ENCODE measurements at places on chromosomes 4 and X.

DNA sequence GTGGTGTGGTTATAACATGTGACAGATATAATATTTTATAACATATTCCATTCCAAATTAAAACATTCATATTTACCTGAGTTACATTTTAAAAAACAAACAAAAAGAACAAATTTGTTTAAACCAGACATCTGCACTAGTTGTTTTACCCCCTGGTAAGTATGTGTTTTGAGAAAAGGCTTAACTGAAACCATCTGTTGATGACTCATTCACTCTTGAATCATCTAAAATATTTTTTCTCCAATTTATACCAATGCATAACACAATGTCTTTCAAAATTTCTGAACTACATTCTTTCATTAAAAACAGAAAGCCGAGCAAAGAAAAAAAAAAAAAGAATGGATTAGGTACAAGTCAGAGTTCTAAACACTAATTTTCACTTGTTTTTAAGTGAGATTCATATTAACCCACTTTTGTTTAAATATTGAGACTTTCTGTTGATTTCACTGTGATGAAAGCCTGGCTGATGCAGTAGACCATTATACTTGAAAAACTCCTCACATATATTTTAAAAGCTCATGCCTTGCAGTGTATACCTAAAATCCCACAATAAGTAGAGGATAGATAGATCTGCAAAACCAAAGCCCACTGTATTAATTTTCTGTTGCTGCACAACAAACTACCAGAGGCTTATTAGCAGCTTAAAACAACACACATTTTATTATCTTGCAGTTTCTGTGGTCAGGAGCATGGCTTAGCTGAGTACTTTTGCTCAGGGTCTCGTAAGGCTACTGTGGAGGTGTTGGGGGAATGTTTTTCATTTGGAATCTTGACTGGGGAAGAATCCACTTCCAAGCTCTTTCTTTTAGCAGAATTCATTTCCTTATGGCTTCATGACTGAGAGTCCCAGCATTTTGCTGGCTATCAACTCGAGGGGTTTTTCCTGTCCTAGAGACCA is 221.5 kb downstream of the PCDH18 start:
- no peak for DNase-seq

DNA sequence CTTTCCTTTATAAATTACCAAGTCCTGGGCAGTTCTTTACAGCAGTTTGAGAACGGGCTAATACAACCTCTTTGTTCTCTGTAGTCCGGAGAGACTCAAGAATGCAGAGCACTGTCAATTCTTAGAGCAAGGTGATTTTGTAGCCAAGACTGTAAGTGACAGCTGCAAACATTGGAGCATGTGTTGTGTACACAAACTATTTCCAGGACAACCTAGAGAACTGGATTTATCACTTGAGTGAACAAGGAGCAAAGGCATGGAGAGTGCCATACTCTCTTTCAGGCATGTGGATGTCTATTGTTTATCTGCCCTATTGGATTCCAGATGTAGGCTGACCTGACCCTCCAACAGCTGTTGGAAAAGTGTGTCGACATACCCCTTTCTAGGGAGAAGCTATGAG is 153.9 kb downstream of the SPANXN3 start:
- DNase-seq: no peak

DNA sequence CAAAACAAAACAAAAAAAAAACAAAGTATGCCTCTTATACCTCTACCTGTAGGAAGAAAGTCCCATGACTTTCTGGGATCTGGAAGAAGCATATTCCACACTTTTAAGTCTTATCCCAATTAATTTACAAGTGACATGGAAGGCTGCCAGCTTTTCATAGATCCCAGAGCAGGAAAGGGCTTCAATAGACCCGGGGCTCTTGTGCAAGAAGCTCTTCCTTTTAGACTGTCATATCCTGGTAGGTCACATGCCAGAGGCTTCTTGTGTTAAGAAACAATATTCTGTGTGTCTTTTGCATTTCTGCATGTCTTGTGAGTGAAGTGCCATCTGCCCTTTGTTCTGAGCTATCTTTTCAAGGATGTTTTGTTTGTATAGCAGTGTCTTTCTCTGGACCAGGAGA is 84.4 kb upstream of the PHOX2B start:
- DNase-seq: no peak

DNA sequence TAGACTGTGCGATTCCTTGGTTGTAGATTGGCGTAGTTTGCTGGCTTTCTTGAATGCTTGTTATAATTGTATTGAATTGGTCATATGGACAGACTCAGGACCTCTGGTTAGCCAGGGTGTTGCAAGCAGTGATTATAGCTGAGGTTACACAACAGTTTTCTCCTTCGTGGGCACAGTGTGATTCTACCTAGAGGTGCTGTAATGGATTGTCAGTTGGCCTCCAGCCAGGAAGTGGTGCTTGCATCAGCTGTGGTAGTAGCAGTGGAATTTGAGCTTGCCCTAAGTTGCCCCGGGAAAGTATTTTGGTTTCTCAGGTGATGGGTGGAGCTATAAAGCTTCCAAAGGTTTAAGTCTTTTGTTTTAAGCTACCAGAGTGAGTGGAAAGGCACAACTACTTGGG is 23.1 kb upstream of the GABRG1 start:
- no peak for DNase-seq

GRCh38 chr4:185932491-185932890 is 120.5 kb upstream of the SORBS2 start:
- DNase-seq: no peak

- DNase-seq: no peak
Measured at GRCh38 chr4:104749062-104749461, 254.4 kb upstream of the CXXC4 start.

- no peak for DNase-seq
Measured at GRCh38 chr4:156568484-156568883, 403.1 kb downstream of the PDGFC start.

GRCh38 chr4:156623376-156623775 is 348.2 kb downstream of the PDGFC start:
- DNase-seq: no peak

- DNase-seq: no peak
Measured at GRCh38 chrX:17495052-17495451, 120.1 kb downstream of the NHS start.

DNA sequence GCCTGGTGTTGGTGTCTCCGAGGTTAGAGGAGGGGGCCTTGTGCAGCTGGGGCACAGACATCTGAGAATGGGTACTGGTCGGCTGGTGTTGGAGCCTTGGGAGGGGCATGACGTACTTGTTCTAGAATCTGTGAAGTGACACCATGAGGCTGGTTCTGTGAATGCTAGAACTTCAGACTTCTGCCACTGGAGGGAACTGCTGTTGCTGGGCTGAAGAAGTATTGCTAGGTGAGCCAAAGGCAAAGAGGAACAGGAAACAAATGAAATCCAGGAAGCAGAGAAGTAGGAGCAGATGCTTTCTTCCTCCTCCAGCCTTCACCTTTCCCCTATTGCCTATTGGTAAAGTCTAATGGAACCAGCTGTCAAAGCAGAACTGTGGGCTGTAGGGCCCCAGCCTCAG is 120.9 kb upstream of the DDIT4L start:
- DNase-seq: no peak

- no peak for DNase-seq
Measured at GRCh38 chrX:72045552-72046277, 86.0 kb downstream of the RTL5 start.
